ENCODE measurements at places on chromosomes 1 and 21.

- no peak for DNase-seq
These were observed 40.0 kb upstream of the UBE2U start for GRCh38 chr1:64163431-64163830.

- no peak for DNase-seq
These were observed 41.2 kb downstream of the DMRTB1 start for GRCh38 chr1:53500204-53501064.

GRCh38 chr1:26858160-26858559, 4.8 kb upstream of the SFN start:
- DNase-seq, result no peak

GRCh38 chr1:32861904-32862695, 8.6 kb downstream of the FNDC5 start:
- DNase-seq, result no peak

GRCh38 chr1:5375481-5375880, 616.7 kb downstream of the NPHP4 start:
- no peak for DNase-seq

- no peak for DNase-seq
These were observed 254.9 kb downstream of the RHOU start for GRCh38 chr1:228989992-228990827.

DNA sequence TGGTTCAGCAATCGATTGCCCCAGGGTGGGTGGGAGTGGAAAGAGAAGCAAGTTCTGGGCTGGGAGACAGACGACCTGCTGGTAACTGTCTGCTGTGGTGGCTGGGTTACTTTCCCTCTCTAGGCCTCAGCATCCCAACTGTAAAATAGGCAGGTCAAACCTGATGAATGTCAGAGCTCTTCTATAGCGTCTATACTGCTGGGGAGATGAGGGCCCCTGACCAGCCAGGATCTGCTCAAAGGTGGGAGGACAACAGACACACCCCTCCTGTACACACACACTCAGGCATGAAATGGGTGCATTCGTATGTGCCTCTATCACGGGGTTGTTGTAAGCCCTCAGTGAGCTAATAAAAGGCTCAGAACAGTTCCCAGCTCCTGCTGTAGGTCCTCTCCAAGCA, 12.7 kb upstream of the EPHB2 start:
- DNase-seq, result no peak

GRCh38 chr1:54312796-54313316, 93.3 kb downstream of the SSBP3 start:
- DNase-seq, result peak; percentile 74

DNA sequence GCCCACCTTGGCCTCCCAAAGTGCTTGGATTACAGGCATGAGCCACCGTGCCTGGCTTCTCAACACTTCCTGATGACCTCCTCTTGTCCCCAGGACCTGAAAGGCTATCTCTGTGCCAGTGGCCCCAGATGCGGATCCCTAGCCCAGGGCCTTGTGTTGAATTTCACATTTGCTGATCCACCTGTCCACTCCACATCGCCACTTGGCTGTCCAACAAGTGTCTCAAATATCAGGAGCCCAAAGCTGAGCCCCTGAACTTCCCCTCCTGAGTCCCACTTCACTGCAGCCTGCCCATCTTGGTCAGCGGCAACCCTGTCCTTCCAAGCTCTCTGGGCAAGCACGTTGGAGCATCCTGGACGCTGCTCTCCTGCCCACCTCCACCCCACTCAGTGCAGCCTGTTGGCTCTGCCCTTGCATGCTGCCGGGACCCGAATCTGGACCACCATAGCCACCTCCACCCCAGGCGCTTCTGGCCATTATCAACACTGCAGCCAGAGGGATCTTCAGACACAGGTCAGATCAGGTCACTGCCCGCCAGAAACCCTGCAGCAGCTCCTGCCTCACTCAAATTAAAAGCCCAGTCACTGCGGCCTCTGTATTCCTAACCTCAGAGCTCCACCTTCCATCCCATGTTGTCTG, 352.5 kb upstream of the VAMP3 start:
- no peak for DNase-seq

DNA sequence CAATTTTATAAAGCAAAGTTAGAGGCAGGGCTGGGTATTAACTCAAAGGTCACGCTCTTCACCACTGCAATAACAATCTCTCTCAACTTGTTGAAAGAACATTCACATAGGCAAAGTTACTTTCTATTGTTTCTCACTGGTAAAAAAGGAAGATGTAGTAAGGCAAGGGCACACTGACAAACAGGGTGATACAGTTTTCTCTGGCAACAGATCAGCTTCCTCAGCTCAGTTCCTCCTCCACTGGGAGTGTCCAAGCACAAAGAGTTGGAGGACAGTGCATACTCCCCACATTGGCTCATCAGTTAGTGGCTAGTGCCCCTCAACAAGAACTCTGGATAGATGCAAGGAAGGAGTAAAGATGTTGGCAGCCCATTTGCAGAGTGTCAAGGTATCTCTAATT, 3.7 kb downstream of the PLPPR4 start:
- no peak for DNase-seq

- no peak for DNase-seq
These were observed 13.4 kb downstream of the TMEM9 start for GRCh38 chr1:201140941-201141260.

GRCh38 chr1:152143150-152143887, 15.7 kb downstream of the RPTN start:
- DNase-seq, result no peak

DNA sequence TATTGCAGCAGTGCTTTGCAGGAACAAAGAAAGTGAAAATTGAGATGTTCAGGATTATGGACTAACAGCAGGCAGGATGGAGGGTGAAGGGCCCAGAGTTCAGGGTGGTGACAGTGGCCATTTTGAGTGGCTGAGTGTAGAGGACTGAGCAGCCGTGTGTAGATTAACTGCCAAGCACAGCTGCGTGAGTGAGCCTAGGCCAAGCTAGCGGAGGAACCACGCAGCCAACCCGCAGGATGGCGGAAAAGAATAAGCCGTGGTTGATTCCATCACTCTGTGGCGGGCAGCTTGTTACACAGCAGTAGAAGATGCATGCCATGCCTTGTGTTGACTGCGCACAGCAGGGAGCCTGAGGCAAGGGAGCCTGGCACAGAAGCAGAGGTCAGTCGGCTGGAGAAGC, 102.5 kb upstream of the KIF26B start:
- no peak for DNase-seq

DNA sequence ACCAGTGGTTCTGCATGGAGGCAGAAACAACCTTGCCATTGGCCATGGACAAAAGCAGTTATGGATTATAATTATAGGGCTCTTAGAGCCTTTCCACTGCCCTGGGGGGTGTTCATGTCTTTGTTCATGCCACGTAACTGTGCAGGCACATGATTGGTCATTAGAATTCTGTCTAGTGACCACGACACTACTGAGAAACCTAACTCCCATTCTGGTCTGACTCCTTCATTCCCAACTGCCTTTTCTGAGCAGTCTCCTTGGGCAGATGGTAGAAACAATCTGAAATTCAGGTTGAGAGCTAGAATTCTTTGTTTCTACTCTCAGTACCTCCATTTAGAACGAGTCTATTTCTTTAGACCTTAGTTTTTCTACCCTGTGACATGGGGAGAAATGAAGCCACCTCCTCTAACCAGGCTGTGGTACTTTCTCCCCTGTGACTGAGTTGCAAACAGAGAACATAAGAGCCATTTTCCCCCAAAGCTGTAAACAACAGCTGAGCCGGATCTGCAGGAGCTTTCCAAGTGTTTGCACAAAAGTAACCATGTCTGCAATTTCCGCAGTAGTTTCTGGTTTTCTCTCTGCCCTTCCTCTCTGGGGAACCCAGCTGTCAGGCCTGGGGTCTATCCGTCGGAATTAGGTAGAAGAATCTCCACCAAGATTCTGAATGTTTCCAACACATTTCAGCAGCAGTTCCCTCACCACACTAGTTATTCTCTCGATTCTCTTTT, 37.7 kb upstream of the IPO9 start:
- DNase-seq, result no peak

DNA sequence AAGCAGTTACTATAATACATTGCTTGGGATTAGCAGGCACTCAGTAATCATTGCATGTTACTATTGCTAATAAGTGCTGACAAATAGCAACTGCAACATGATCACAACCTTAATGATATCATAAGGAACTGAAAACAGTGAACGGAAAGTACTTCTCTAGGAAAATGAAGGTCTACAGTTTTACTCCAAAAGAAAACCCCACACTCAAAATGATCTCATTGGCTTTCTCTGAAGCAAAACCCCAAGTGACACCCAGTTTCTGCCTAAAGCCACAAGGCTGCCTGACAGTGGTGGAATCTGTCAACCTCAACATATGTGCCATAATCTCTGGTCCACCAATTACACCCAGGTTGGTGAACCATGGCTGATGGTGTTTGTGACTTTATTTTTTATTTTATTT, 137.6 kb downstream of the PTGER3 start:
- DNase-seq, result no peak

GRCh38 chr1:206469411-206469932, 804 bp upstream of the IKBKE start:
- peak; percentile 9 for DNase-seq

GRCh38 chr1:42904434-42904833, 54.2 kb downstream of the SLC2A1 start:
- peak; percentile 27 for DNase-seq

- DNase-seq, result no peak
These were observed 40.0 kb upstream of the CITED4 start for GRCh38 chr1:40901886-40902852.

GRCh38 chr1:32972814-32973428, 8.3 kb upstream of the RNF19B start:
- DNase-seq, result peak; percentile 93

- DNase-seq, result no peak
These were observed 32.2 kb upstream of the H6PD start for GRCh38 chr1:9202240-9202870.

DNA sequence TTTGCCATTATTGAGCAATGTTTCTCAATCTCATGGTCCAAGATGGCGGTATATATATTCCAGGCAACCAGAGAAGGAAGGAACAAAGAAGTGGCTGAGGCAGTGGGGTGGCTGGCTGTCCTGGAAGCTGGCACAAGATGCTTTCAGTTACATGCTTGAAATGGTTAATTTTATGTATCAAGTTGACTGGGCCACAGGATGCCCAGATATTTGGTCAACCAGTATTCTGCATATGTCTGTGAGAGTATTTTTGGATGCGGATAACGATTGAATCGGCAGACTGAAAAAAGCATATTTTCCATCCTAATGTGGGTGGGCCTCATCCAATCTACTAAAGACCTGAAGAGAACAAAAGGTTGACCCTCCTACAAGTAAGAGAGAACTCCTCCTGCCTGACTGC, 55.2 kb downstream of the MAP3K7CL start:
- no peak for DNase-seq

DNA sequence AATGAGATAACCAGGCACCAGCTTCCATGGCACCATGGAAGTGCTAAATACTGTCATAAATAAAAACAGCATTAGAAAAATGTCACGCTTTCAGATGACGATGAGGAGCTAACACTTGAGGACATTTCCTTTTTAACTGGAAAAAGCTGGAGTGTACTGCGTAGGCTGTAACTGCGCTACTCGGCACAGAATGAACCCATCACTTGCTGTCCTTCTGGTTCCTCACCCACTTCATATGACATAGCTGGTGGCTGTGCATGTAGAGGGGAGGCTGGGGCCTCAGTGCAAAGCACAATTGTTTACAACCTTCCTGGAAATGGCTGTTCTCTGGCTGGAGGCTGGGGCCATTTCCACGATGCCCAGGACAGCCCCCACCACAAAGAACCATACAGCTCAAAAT, 55.7 kb downstream of the NTPCR start:
- no peak for DNase-seq

- no peak for DNase-seq
These were observed 2.4 kb downstream of the DTL start for GRCh38 chr1:212037900-212038299.

DNA sequence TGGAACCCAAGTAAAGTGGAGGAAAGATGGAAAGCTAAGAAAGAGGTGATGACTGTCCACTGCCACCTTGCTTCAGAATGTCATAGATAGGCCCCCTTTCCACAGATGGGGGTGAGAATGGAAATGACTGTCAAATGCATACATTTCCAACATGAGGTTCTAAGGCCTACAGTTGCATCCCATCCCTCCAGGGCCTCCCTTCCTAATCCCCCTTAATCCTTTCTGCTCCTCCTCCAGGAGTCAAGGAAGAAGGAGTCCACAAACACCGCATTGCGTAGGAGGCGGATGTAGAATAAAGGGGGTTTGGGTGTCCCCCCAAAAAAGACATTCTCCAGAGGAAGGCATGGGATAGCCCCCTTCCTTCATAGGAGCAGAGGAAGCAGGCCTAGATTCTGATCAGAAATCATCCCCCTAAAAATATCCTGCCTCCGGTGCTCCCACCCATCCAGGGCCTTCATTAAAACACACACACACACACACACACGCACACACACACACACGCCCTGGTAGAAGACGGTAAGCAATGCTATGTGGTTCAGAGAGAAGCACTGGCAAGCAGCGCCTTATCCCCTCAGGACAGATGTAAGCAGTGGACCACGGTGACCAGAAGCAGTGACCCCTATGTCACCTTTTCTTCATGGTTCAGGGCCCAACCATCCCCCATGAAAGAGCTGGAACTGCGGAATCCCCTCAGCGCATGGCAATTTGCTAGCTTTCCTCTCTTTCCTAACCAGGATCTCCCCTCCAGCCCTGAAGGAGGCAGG, 2.0 kb downstream of the SV2A start:
- no peak for DNase-seq

- no peak for DNase-seq
These were observed 1.4 kb downstream of the CAPN2 start for GRCh38 chr1:223713546-223714420.

DNA sequence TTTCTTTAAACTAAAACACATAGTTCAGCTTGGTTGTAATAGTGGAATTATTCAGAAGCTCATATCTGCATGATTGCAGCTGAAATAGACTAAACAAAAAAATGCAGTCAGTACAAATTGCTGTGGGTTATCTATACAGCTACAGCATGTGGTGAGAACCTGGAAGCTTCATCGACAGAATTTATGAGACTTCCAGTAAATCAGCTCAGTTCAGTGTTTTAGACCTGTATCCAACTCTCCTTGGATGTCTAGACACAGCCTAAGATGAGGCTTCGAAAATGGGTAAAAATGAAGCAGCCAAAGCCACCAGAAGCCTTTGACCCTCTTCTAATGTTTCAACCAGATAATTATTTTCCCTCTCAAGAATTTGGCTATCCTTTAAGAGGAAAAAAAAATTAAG, 127.1 kb upstream of the C1orf105 start:
- DNase-seq, result no peak

- no peak for DNase-seq
These were observed 71.7 kb downstream of the TOMM20 start for GRCh38 chr1:235056937-235057336.

DNA sequence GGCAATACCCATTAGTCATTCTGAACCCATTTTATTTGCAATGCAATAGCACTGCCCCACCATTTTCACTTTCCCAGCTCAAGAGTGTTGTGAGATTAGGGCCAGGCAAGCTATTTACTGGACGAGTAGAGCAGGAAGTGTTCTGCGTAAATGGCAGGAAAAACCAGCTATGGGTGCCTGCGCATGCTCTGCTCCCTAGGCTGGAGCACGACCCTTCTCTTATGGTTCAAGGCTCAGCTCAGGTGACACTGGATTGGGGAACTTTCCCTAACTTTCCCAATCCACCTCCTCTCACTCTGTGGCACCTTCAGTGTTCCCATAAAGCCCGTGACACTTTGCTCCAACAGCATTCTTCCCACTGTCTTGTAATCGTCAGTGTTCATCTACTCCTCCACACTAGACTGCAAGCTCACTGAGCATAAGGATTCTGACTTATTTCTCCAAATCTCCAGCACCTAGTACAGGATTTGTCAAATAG, 3.6 kb upstream of the MAN1A2 start:
- DNase-seq, result no peak

Measured in GM23338 (cell line).